ENCODE measurements at places on chromosomes 2 and 18.
A peak's percentile ranks its signal among the peaks of the same experiment; 100 is the strongest.

- no peak for DNase-seq
Measured at GRCh38 chr18:70127359-70127758, 78.1 kb downstream of the RTTN start.

DNA sequence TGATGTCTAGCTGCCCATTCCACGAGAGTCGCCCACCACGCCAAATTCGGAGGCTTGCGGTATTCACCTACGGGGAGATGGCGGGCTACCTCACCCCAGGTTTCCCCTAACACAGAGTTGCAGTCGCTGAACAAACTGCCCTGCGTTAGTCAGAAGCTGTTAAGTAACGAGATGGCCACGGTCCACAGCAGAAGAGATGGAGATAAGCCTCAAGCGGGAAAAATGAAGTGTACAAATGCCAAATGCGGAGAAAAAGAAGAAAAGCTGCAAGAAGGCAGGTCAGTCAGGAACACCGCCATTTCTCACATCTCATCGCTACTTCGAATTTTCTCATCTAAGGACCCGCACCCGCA, 425 bp downstream of the ASB3 start:
- DNase-seq = no peak

DNA sequence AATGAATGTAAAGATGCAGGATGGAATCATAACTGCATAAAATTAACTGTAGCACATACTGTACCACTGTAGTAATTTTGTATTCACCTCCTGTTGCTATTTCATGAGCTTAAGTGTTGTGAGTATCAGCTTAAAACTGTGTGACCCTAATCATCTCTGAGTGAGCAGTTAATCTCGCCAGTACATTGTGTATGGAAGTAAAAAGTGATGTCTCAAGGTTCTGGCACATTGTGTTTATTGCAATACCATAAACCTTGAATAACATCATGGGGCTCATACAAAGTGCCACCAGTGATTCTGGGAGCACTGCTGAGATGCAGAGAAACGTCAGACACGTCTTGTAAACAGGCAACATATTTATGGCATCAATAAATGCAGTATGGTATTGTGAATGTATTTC, 124.5 kb downstream of the PMAIP1 start:
- DNase-seq = no peak

DNA sequence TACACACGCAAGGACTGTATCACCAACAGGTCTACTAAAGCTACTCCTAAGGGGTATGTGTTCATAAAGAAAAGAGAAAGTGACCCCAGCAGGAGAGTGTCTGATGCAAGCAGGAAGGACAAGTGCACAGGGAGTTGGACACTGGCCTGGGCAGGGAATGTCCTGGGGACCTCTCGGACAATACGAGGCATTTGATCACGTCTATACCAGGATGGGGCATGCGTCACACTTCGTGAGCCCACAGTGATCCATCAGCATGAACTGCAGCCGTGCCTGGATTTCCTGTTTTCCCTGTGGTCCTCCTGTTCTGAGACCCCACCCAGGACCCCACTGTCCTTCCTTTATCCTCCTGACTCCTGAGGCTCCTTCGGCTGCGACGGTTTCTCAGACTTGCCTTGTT, 113.9 kb downstream of the HDAC4 start:
- no peak for DNase-seq

GRCh38 chr2:65429786-65430602, 2.4 kb downstream of the SPRED2 start:
- DNase-seq = no peak

GRCh38 chr2:175918935-175919334, 83.1 kb downstream of the LNPK start:
- DNase-seq = no peak

GRCh38 chr2:160558531-160558930, 64.9 kb upstream of the RBMS1 start:
- no peak for DNase-seq

GRCh38 chr2:36068086-36068485, 287.5 kb upstream of the CRIM1 start:
- no peak for DNase-seq

DNA sequence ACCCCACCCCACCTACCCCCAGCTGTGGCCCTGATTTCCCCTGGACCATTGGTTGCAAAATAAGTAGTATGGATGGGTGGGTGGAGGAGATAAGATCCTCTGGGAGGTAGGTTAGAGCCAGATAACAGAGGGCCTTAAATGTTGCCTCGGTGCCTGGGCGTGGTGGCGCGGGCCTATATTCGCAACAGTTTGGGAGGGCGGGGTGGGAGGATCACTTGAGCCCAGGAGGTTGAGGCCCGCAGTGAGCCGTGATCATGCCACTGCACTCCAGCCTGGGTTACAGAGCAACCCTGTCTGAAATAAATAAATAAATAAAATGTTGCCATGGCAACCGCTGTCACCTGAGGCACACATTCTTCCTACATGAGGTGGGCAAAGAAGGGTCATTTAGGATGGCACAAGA, 103.3 kb upstream of the GATA6 start:
- DNase-seq = no peak

GRCh38 chr2:58271826-58272225, 30.7 kb upstream of the FANCL start:
- no peak for DNase-seq

- DNase-seq = peak; percentile 4
Measured at GRCh38 chr2:180359522-180360282, 352.6 kb upstream of the CWC22 start.

DNA sequence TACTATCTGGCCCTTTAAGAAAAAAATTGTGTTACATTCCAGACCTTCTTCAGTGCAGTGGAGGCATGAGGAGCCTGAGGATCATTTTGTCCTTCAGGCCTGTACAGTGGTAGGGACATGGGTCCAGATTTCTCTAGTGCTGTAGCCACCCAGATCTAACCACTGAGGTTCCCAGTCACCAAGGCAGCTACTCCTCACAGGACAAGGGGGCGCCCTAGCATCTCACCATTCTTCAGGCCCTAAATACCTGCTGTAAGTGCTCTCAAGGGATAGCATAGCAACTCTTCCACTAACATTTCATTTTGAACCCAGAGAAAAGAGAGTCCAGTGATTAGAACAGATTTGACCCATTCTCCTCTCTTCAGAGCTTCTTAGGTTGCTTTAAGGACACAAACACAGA, 1533.0 kb downstream of the LRP1B start:
- DNase-seq = no peak

- peak; percentile 77 for DNase-seq
Measured at GRCh38 chr18:13051950-13052349, 60.8 kb downstream of the CEP192 start.

- no peak for DNase-seq
Measured at GRCh38 chr18:21141668-21142422, 30.2 kb upstream of the ROCK1 start.

DNA sequence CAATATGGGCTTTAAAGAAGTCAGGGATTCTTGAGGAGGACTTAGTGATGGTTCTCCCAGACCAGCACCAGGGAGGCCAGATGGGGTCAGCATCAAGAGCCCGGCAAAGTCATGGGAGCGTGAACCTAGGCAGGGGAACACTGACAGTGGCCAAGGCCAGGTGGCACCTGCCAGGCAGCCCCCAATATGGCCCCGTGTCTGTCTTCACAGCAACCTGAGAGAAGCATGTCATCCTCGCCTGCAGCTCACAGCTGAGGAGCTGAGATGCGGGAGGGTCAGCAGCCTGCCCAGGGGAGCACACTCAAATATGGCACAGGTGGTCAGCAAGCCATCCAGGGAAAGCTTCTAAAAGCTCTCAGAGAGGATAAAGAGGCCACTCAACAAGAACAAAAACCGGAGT, 105.7 kb upstream of the GPC1 start:
- no peak for DNase-seq

DNA sequence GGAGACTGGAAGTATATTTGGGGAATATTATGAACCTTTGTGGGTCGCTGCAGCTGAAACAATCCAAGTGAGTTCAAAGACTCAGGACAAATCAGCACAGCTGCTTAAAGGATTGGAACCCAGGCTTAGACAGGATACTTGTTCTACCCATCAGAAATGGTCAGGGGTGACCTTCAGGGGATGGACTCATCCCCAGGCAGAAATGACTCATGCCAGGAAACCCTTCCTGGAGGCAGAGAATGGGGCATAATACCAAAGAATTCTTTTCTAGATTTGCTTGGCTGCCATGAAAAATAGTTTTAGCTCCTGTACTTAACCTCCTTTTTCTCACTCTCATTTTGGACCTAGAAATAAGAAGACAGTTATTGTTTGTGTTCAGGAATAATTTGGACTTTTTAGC, 425.5 kb downstream of the TSN start:
- DNase-seq = no peak

GRCh38 chr2:219250049-219250781, 2.8 kb upstream of the TUBA4B start:
- DNase-seq = no peak

DNA sequence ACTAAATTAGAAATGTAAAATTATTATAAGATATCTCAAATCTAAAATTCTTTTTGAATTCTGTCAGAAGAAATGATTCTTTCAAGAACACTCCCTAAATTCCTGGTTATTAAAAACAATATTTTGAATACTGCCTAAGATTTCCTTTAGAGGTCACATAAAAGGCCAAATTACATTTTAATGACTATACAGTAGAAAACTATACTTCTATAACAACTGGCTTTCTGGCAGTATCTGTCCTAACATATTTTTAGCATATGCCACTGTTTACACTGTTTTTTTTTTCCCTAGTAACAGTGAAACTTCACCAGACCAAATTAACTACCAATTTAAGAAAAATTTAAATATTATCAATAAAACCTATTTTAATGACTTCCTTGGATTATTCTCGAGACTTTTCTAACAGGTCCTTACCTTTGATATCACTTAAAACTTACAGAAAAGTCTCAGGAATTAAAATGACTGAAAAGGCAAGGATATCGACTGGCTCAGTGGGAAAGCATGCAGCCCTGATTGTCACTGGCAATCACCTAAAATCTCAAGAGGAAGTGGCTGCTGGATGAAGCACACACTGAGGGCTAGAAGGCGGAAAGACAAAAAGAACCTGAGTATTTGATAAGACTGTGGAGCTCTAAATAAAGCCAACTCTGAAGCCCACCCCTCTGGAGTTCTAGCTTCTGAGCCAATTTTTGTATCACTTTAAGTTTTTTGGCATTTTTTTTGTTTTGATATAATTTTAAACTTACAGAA, 59.6 kb downstream of the SPIRE1 start:
- DNase-seq = peak; percentile 51

GRCh38 chr2:56749152-56749752, 565.5 kb downstream of the CCDC85A start:
- DNase-seq = peak; percentile 33

DNA sequence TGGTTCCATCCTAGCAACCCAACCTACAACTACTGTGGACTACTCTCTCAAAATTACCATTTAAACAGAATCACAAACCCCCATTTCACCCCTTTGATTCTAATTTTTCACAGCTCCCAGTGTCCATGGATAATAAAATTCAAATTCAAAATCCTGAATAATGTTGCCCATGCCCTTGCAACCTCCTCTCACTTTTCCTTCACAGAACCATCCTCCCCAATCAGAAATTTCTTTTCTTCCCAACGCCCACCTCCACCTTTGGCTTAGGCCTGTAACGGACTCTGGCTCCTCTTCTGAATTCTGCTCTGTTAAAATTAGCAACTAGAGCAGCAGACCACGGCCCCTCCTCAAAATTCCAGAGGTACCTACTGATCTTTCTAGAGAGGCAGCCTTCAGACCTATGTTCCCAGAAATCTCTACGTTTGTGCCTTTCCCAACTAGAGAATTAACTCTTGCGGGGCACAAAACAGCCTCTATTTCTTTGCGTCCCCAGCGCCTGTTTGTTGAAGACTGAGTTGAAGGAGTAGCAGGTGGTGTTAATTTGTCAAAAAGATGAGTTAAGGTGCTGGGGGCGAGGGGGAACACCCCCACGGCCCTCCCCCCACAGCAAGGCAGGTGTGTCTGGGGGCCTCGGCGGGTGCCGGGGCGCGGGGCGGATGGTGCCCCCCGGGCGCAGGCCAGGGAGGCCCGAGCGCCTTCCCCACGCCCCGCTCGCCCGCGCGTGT, 428 bp upstream of the MAP3K20 start:
- DNase-seq = no peak

DNA sequence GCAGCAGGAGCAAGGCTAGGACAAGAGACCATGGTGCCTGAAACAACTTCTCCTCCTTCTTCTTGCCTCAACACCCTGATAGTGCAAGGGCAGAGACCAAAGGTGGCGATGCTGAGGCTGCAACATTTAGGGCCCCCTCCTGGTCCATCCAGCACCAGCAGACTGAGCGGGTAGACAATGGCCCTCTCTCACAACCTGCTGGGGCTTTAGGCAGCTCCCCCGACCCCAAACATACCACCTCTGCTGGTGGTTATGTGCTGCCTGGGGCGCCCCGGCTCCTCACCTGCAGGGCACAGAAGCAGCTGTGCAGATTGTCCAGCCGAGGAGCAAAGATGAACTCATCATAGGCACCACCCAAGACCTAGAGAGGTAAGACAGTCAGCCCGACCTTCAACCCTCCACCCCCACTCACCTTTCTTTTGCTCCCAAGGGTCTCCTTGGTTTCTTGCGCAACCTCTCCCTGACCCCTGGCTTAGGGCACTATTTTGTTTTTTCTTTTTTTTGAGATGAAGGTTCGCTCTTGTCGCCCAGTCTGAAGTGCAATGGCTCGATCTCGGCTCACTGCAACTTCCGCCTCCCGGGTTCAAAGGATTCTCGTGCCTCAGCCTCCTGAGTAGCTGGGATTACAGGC, 3.5 kb downstream of the DNPEP start:
- no peak for DNase-seq

- DNase-seq = no peak
Measured at GRCh38 chr18:9156604-9157249, 20.1 kb downstream of the ANKRD12 start.

DNA sequence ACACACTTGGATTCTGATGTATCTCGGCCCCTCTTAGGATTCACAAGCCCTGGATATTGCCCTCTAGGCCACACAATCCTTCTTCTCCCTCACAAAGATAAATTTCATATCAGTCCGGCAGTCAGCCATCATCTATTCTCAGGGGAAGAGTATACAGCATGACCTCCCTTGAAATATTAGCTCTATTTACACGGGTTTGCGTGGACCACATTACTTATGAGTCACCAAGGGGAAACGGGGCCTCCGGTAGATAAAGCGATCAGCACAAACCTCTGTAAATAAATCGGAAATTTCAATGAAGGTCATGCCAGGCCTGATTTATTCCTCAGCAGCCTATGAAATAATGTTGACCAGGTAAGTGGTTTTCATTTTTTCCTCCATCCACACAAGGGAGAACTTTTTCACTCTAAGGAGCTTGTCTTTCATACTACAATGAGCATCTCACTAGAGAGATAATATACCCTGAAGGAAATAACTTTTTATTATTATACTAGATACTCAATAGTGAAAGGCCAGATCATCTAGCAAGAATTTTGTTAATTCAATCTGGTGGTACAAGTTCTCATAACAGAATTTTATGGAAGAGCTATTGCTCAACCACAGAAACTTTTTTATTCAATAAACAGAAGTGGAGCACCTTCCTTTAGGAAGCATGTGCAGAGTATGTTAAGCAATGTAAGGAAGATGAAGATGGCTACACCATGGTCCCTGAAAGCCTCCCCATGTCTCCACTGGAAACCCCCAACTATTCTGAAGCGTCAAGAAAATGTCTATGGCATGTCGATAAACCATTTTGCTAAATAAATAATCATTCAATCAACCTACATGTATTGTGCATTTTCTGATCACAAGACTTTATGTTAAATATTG, 125.2 kb upstream of the PIK3C3 start:
- no peak for DNase-seq
